Stimulated activated CD4-positive, alpha-beta T cell treated with anti-CD3 and anti-CD28 coated beads, Interleukin-1b, Interleukin-23, amount 100 ng/mL, for 48 hours (primary cell): ENCODE measurements at places on chromosomes 16 and 17.

- DNase-seq: no peak
These were observed 1.3 kb upstream of the NOL3 start for GRCh38 chr16:67169011-67169451.

GRCh38 chr17:39118674-39119419 lies 32.6 kb downstream of the PLXDC1 start:
- DNase-seq: no peak

- DNase-seq: no peak
These were observed 24.1 kb downstream of the CACNA1H start for GRCh38 chr16:1177053-1177452.

- DNase-seq: no peak
These were observed 7.7 kb upstream of the JPT2 start for GRCh38 chr16:1670371-1670770.

DNA sequence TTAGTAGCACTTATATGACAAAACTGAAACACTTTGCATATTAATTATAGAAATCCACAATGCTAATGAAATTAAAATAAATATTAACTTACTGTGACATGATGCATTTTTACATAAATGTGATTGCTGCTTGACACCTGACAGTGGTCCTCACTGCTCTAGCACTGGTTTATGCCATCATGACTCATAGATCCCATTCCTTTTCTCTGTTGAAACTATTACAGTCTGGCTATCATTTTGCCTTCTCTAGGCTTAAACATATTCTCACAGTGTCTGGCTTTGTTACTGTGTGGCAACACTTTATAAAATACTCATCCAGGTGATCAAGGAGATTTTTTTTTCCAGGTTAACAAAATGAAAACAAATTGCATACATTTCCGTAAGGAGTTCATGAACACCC lies 108.0 kb downstream of the MRTFB start:
- DNase-seq: no peak

DNA sequence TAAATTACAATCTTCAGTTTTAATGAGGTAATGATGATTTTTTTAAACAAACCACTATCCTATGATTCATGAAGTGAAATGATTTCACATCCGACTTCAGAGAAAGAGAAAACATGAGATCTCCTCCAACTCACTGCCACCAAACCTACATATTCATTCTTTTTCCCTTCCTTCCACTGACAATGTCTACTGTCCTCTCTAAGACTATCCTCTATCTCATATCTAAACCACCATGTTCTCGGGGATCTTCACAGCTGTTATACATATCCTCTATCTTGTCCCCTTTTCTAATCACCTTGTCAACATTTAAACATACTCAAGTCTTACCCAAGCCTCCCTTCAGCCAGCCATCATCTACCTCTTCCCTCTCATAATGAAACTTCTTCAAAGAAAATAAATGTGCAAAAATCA lies 53.5 kb downstream of the SMURF2 start:
- DNase-seq: no peak
